SK-N-DZ (cell line): ENCODE measurements at places on chromosomes 6 and 20.

DNA sequence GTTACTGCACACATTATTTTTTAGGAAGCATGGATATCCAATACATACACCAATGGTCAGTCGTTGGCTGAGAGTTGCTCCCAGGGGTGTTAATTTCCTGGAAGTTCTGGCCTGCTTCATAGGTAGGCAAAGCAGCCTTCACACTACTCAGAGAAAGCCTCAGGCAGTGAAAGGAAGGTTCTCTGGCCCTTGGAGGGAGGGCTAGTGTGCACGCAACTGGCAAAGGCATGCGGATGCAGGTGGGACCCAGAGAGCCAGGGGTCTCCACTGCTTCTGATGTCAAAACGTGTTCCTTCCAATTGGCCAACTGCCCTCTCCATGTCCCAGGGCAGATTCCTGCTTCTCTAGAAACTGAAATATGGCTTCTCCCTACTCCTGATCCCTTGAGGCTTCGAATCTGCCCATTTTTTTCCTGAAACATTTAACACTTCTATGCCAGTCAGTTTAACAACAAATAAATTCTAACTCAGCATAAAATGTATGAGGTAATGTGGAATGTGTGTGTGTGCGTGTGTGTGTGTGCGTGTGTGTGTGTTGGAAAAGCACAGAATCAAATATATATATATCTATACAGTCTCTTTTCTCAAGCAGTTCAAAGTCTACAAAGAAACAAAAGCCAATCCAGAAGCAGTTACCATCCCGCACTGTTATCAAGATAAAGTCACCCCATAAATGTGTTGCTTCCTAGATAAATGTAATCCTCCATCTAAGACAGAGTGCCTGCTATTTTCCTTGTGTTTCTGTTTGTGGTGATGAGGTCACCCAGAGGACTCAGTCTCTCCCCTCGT lies 94.0 kb upstream of the HIVEP1 start:
- no peak for DNase-seq

GRCh38 chr6:2038092-2038491 lies 207.3 kb downstream of the GMDS start:
- DNase-seq = peak; percentile 81

- DNase-seq = no peak
Measured at GRCh38 chr6:4747588-4747987, 28.6 kb upstream of the CDYL start.

GRCh38 chr6:120378582-120379220 lies 955.6 kb downstream of the TBC1D32 start:
- DNase-seq = peak; percentile 45

DNA sequence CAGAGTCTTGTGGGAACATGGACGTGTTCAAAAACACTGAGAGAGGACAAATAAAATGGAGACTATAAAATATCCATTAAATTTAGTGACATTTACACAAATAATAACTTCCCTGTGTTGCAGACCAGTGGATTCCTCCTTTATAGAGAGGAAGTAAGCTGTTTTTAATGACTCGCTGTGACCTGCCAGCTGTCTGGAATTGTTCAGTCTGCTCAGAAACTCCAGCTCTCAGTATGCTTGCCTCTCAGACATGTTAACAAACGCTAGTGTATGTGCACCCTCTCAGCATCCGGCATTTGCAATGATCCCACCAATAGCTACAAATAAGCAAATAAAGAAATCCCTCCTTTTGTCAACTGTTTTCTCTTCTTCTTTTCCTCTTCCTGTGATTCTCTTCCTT lies 158.0 kb upstream of the TCF21 start:
- DNase-seq = no peak

DNA sequence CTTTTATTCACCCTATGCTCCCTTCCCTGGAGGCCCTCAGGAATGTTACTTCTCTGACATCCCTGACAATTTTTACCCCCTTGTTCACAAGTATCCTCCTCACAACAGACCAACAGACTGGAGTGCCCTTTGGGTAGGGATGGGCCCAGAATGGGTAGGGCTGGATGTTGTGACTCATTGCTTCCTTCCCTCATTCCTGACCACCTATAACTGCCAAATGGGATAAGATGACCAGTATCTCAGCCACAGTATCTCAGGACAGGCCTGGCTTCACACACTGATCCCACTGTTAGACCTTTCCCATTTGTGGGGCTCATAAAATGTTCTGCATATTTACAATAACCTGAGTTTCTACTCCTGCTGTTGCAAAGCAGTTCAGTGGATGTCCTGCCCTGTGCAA lies 223.0 kb upstream of the LRFN2 start:
- no peak for DNase-seq

- no peak for DNase-seq
Measured at GRCh38 chr20:57947421-57948179, 237.8 kb upstream of the PMEPA1 start.

GRCh38 chr6:76166297-76166696 lies 93.8 kb upstream of the IMPG1 start:
- no peak for DNase-seq

DNA sequence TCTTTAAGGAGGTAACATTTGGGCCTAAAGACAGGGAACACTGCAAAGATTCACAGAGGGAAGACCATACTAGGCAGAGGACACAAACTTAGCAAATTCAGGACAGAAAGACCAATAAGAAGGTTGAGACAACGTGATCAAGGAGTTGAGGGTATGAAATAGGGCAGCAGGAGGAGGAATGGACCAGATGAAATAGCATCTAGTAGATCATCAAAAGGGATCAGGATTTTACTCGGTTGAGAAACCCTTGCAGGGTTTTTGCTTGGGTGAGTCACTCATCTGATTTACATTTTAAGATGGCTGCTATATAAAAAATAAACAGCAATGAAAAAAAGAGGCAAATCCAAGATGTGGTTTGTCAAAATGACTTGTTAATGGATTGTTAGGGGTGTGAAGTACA lies 4.7 kb downstream of the BCLAF1 start:
- DNase-seq = no peak
